K562 (cell line): ENCODE measurements at places on chromosomes 4 and X.

- H3K36me3 ChIP-seq, result no peaks in the 10 kb centered on the region
- DNase-seq, result no peak
- no peak overlapping the region for H3K27ac ChIP-seq
- no peaks in the 10 kb centered on the region for H3K4me1 ChIP-seq
Observed at GRCh38 chr4:89528526-89529133, 221.0 kb upstream of the GPRIN3 start.

DNA sequence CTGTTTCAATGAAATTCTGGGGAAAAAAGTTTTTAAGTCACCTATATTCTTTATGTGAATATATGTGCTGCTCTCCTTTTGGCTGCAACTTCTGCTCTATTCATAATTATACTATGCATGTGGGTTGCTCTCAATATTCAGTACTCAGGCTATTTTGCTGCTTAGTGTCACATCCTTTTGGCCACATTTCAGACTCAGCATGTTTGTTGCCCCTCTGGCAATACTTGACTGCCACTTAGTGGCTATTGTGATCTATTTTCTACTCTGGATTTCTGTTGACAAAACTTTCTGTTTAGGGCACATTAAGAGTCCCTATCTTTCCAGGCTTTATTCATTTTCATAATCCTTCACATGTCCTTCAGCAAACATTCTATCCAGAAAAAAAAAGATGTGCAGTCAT is 15.8 kb upstream of the CT45A1 start:
- H3K4me1 ChIP-seq, result no peaks in the 10 kb centered on the region
- no peak overlapping the region for H3K4me3 ChIP-seq
- H3K36me3 ChIP-seq, result no peaks in the 10 kb centered on the region
- no peaks in the 10 kb centered on the region; the same call in 2 of the 3 replicates for H3K27me3 ChIP-seq
- no peak overlapping the region for H3K27ac ChIP-seq

DNA sequence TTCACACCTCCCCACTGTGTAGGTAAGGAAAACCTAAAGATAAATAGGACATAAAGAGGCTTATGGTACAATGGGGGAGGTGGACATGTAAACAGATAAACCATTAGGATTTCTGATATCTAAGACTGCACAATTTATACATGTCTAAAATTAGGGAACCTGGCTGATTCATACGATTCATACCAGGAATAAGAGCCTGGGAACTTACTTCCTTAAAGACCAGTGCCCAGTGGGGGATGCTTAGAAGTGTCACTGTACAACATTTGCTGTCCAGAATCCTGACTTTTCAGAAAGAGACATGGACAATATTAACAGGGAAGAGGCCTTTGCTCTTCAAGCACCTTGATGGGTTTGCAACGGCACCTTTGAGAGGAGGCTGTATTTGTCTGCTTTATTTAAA is 116.8 kb upstream of the KIT start:
- H3K4me3 ChIP-seq, result no peak overlapping the region
- no peaks in the 10 kb centered on the region for H3K36me3 ChIP-seq
- H3K27me3 ChIP-seq, result no peaks in the 10 kb centered on the region
- H3K27ac ChIP-seq, result no peak overlapping the region

DNA sequence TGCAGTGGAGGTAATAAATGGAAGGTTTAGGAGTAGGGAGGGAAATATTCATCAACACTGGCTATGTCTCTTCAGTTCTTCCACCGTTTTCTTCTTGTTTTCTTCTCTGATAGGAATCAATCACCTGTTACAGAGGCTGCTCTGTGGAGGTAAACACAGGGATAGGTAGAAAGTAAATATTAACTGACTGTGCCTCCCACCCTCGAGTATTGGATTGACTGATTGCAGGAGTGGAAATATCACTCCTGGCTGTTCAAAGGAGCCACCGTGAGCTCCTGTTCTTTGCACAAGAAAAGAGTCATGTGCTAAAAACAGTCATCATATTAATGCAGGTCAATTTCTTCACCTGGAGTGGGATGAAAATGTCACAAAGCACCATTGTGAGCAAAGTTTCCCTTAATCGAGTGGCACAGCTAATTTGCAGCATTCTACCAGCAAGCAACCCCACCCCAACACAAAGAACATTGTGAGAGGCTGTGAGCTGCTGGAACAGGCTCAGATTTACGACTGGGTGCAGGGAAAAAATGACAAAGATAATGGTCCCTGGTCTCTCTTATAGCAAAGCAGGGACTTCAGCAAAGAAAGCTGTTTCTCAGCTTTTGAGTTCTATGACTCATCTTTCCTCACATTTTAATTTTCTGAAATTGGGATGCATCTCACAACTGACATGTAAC is 113.7 kb upstream of the TSPAN5 start:
- no peaks in the 10 kb centered on the region for H3K27me3 ChIP-seq
- no peak overlapping the region for H3K27ac ChIP-seq
- no peaks in the 10 kb centered on the region for H3K4me1 ChIP-seq
- no peak for DNase-seq

DNA sequence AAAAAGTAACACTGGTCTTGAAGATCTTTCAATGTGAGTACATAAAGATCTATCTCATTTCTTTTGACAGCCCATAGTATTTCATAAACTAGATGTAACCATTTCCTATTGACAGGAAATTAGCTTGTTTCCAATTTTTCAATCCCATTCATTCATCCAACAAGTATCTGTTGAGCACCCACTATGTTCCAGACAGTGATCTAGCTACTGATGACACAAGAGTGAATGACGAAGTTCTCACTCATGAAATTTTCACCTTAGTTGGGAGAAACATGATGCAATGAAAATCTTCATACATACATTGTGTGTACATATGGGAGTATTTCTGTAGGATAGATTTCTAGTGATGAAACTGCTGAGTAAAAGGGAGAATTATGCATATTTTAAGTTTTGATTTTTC is 1.7 kb downstream of the CD38 start:
- peaks cover 28% of the 10 kb centered on the region for H3K27me3 ChIP-seq
- no peak for DNase-seq
- peaks cover 8% of the 10 kb centered on the region for H3K4me1 ChIP-seq
- H3K4me3 ChIP-seq, result no peak overlapping the region

DNA sequence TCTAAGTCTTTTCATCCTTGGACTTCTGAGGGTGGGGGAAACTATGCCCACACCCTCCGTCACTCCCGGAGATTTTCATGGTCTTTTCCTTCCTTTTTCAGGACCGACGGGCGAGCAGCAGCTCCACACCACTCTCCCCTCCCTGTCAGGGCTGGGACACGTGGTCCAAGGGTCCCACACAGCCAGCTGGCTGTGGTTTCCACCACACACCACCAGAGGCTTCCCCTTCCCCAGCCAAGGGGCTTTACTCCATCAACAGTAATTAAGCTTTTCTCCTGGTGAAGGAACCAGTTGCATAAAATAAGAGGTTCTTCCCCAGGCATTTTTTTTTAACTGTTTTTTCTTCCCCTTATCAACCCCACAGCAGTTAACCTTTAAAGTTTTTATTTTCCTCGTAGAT is 453.9 kb downstream of the GPAT3 start:
- no peaks in the 10 kb centered on the region for H3K4me1 ChIP-seq
- no peak for DNase-seq
- no peak overlapping the region for H3K4me3 ChIP-seq
- H3K27me3 ChIP-seq, result no peaks in the 10 kb centered on the region
- no peak overlapping the region for H3K27ac ChIP-seq
- H3K36me3 ChIP-seq, result no peaks in the 10 kb centered on the region

GRCh38 chr4:19191979-19192650 is 1059.6 kb upstream of the SLIT2 start:
- no peaks in the 10 kb centered on the region for H3K4me1 ChIP-seq
- no peak for DNase-seq
- H3K27ac ChIP-seq, result no peak overlapping the region
- H3K36me3 ChIP-seq, result no peaks in the 10 kb centered on the region
- no peaks in the 10 kb centered on the region for H3K27me3 ChIP-seq

DNA sequence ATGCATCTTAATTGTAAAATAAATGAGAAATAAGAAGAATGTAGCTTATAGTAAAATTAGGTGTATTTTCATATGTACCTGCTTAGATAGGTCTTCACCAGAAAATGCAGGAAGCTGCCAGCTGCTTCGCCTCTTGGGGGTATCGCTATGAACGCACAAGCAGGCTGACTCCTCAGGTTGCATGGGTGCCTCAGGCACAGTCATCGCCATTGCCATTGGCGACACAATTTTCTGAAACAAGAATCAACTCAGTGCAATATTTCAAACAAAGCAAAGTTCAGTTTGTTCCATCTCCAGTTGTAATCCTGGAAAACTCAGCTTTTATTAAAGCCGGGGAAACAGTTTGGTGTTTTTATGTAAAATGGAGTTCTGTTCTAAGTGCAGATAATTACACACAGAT is 29.7 kb downstream of the STOX2 start:
- DNase-seq, result no peak
- H3K27me3 ChIP-seq, result peaks cover 5% of the 10 kb centered on the region; the same call in 2 of the 3 replicates
- no peaks in the 10 kb centered on the region for H3K4me1 ChIP-seq
- no peak overlapping the region for H3K4me3 ChIP-seq

DNA sequence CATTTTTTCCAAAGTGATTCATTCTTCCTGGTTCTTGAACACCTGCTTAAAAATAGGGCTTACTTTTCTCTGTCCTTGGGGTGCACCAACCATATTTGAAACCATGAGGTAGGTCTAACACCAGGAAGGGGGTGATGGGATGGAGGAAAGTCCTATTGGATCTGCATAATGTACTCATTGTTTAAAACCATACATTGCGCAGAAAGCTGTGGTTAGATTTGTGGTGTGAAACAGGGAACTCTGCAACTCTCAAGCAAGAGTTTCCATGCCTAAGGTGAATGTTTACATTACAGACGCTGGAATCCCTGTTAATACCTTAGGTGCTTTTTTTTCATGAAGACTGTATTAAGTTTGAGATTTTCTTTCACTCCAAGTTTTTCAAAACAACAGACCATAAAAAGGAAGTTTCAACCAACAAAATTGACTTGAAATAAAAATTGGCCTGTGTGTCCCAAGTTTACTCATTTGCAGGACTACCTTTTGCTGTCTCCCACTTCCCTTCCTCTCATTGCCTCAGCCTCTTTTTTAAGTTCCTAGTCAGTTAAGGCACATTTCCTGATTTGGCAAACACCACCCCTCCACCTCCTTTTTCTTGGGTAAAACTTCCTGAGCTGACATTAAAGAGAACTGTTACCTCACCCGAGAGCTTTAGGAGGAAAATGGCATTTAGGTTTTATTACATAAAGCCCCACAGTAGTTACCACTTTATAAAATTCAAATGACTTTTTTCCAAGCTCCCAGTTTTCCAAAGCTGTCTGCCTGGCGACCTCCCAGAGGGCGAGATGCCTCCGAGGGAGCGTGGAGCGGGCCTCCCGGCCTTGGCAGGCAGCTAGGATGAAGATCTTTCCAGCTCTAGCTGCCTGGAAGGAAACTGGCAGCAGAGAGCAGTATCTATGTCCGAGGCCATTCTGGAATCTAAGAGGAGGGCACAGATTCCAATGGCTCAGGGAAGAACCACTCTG is 47.9 kb upstream of the RBPJ start:
- peaks cover 40% of the 10 kb centered on the region for H3K27me3 ChIP-seq
- H3K4me1 ChIP-seq, result no peaks in the 10 kb centered on the region
- no peak for DNase-seq

- H3K27ac ChIP-seq, result no peak overlapping the region
- no peaks in the 10 kb centered on the region for H3K4me1 ChIP-seq
- H3K27me3 ChIP-seq, result no peaks in the 10 kb centered on the region
- no peak for DNase-seq
- H3K4me3 ChIP-seq, result no peak overlapping the region
- H3K36me3 ChIP-seq, result no peaks in the 10 kb centered on the region
Observed at GRCh38 chr4:42607011-42607726, 49.7 kb downstream of the ATP8A1 start.

GRCh38 chrX:40952855-40953254 is 132.4 kb upstream of the USP9X start:
- H3K36me3 ChIP-seq, result no peaks in the 10 kb centered on the region
- DNase-seq, result no peak
- H3K27ac ChIP-seq, result no peak overlapping the region
- H3K4me3 ChIP-seq, result no peak overlapping the region

- no peak overlapping the region for H3K27ac ChIP-seq
- DNase-seq, result no peak
- H3K4me1 ChIP-seq, result no peaks in the 10 kb centered on the region
- H3K4me3 ChIP-seq, result no peak overlapping the region
Observed at GRCh38 chr4:17690898-17691297, 76.5 kb downstream of the MED28 start.

DNA sequence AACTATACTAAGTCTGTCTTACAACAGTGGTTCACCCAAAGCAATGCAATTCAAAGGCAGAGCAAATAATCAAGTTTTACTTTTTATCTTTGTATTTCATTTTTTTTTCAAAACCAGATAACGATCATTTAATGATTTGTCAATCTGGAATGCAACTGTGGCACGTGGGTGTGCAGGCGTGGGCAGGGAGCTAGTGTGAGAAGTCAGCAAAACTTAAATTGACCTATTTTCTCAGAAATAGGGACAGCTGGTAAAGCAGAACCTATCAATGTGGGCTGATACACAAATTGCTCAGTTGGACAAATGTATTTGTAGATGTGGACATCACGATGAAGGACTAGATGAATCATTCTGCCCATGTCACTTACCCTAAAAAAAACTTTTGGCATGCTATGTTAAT is 105.6 kb downstream of the CBLL2 start:
- H3K27ac ChIP-seq, result no peak overlapping the region
- H3K4me1 ChIP-seq, result no peaks in the 10 kb centered on the region
- DNase-seq, result no peak
- H3K4me3 ChIP-seq, result no peak overlapping the region
- H3K27me3 ChIP-seq, result no peaks in the 10 kb centered on the region
- H3K36me3 ChIP-seq, result no peaks in the 10 kb centered on the region

DNA sequence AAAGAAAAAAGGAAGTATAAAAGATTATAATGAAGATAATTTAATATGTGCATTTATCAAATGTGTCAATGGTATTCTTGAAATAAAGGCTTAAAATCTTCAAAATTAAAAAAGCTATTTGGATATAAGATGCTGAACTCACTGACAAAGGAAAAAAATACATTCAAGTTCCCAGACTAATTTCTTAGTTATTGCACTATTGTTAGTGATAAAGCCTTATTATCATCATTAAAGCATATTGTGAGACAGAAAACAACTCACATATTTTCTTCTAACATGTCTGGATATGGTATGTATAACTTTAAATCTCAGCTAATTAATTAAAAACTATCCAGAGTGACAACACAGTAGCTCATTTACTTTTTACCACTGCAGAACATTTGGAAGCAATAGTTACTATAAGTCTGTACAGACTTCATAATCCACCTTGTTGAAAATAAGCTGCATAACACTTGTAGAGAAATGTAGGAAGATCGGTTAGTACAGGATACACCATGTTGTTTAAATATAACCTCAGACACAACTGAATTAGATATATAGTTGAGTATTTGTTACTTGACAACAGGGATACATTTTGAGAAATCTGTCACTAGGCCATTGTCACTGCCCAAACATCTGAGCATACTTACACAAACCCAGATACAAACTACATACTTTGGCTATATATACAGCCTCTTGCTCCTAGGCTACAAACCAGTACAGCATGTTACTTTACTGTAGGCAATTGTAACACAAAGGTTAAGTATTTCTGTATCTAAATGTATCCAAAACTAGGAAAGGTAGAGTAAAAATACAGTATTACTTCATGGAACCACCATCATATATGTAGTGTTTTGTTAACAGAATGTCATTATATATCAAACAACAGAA is 12.8 kb upstream of the FAM200B start:
- H3K4me1 ChIP-seq, result no peaks in the 10 kb centered on the region
- H3K27me3 ChIP-seq, result no peaks in the 10 kb centered on the region
- H3K27ac ChIP-seq, result no peak overlapping the region
- no peak for DNase-seq
- H3K36me3 ChIP-seq, result peaks cover 16% of the 10 kb centered on the region; the same call in 2 of the 3 replicates
- H3K4me3 ChIP-seq, result no peak overlapping the region
